ENCODE measurements at places on chromosomes 2 and 18.

- DNase-seq: no peak
Measured at GRCh38 chr2:187853381-187853791, 299.2 kb upstream of the TFPI start.

- DNase-seq: no peak
Measured at GRCh38 chr2:112087346-112088020, 32.4 kb downstream of the TMEM87B start.

GRCh38 chr2:144515696-144516410 lies 4.1 kb downstream of the ZEB2 start:
- DNase-seq: peak; percentile 16

- DNase-seq: no peak
Measured at GRCh38 chr2:141501752-141502151, 629.1 kb downstream of the LRP1B start.

GRCh38 chr2:237507512-237507911 lies 20.5 kb downstream of the MLPH start:
- no peak for DNase-seq

GRCh38 chr18:2316082-2316750 lies 255.1 kb downstream of the METTL4 start:
- DNase-seq: no peak

DNA sequence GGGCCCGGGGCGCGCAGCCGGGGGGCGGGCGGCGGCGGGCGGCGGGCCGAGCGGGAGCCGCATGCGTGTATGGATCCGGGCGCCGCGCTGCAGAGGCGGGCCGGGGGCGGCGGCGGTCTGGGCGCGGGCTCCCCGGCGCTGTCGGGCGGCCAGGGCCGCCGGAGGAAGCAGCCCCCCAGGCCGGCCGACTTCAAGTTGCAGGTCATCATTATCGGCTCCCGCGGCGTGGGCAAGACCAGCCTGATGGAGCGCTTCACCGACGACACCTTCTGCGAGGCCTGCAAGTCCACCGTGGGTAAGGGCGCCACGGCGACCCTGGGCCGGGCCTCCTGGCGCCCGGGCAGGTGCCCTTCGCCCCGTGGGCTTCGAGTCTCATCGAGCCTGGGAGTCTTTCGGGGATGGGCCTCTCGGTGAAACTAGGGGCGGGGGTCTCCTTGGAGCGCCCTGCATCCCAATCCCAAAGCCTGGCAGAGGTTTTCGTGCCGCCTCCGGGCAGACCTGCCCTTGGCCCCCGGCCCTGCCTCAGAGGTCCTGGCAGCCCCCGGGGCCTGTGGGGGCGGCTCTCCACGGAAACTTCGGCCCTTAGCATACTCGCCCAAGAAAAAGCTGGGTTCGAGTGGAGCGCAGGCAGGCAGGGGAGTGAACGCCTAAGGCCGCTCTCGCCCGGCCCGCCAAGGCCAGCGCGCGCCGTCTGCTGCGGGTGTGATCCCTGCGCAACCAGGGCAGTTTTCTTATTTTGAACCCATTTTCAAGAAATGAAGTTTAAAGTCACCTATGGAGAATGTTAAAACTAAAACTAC lies 622 bp downstream of the RAB12 start:
- DNase-seq: peak; percentile 15

DNA sequence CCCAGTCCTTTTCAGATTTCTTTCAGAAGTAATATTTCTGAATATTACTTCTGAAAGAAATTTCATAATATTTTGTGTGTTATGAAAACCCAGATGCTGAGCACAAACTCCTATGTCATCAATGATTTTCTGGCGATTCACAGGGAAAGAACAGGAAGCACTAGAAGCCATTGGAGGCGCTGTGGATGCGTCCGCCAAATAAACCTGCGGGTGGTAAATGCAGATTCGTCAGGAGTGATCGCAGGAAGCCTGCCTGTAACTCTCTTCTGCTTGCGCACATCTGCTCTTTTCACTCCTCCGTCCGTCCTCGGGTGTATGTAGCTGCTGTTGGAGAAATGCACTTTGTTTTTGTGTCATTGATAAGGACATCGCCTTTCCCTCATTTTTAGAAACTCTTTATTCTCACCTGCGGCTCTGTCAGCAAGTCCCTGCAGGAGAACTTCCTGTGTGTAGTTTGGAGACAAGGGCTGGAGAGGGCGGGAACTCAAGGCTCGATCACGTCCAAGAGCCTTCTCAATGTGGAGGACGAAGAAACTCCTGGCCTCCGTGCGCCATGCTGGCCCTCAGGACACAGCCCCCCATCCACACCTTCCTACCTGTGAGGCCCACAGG lies 483.8 kb downstream of the GALR1 start:
- DNase-seq: no peak

- DNase-seq: no peak
Measured at GRCh38 chr2:110103061-110103961, 12.3 kb downstream of the MALL start.
